HepG2 (cell line): ENCODE measurements at places on chromosomes 7 and 10. TPM values are rescaled to one million over a fixed set of nuclear protein-coding genes. Genes with fewer than 3 reads are reported as not detected.

EEPD1 gene
- 10.0 and 10.1 TPM in 2 replicates for total RNA-seq

- peak overlapping the region; percentile 31 for H3K27ac ChIP-seq
- peak; percentile 33 for DNase-seq
- H3K27me3 ChIP-seq, result no peaks in the 10 kb centered on the region
- H3K4me3 ChIP-seq, result no peak overlapping the region
Measured at GRCh38 chr7:29488203-29488970, 75.2 kb upstream of the PRR15 start.

- no peaks in the 10 kb centered on the region for H3K36me3 ChIP-seq
- H3K4me3 ChIP-seq, result no peak overlapping the region
- DNase-seq, result no peak
- no peaks in the 10 kb centered on the region for H3K4me1 ChIP-seq
Measured at GRCh38 chr10:14478604-14479003, 147.9 kb upstream of the FRMD4A start.

- H3K4me1 ChIP-seq, result no peaks in the 10 kb centered on the region
- DNase-seq, result no peak
- H3K27ac ChIP-seq, result no peak overlapping the region
- H3K27me3 ChIP-seq, result no peaks in the 10 kb centered on the region
- no peaks in the 10 kb centered on the region for H3K36me3 ChIP-seq
Measured at GRCh38 chr10:88642209-88642608, 22.0 kb upstream of the LIPF start.

NKX2-3 gene
- not detected in 2 replicates for total RNA-seq

DNA sequence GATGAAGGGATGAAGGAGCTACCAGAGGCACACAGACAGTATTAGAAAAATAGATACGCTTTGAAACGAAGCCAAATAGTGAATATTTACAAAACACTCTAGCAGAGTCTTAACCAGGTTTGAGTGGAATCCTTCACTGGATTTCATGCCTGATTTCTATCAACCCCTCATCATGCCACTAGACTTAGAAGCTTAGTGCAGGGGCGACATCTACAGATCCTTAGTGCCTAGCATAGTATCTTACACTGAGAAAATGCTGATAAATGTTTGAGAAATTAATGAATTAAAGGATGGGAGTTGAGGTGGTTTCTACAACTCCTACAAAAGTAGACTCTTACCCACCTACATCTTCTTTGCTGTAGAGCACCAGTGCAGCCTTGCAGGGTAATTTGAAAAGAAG is 54.7 kb upstream of the CCNJ start:
- no peaks in the 10 kb centered on the region for H3K4me1 ChIP-seq
- H3K36me3 ChIP-seq, result no peaks in the 10 kb centered on the region
- no peak overlapping the region for H3K27ac ChIP-seq
- no peak overlapping the region for H3K4me3 ChIP-seq
- DNase-seq, result no peak
- H3K27me3 ChIP-seq, result no peaks in the 10 kb centered on the region

ADAMTS14 gene
- total RNA-seq, result 0.04 TPM in 1 of 2 replicates, not detected in the other

GRCh38 chr7:14767716-14768425 is 134.7 kb downstream of the DGKB start:
- H3K36me3 ChIP-seq, result no peaks in the 10 kb centered on the region
- no peak for DNase-seq
- H3K4me1 ChIP-seq, result no peaks in the 10 kb centered on the region
- H3K27me3 ChIP-seq, result no peaks in the 10 kb centered on the region
- H3K27ac ChIP-seq, result no peak overlapping the region

DNA sequence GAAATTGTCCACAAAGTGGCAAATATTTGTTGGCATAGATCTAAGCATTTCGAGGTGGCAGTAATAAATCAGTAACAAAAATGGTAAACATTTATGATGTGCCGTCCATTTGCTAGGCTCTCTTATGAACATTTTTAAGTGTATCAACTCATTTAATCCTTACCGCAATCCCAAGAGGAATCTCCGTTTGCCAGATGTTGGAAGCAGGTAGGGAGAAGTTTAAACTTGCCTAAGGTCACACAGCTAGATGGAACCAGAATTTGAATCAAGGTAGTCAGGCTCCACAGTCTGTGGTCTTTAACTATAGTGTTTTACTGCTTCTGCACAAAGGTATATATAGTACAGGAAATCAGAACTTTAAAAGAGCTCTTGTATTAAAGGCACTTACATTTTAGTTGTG is 2.6 kb downstream of the MKLN1 start:
- peak overlapping the region; percentile 99 for H3K4me3 ChIP-seq
- H3K36me3 ChIP-seq, result no peaks in the 10 kb centered on the region
- H3K27me3 ChIP-seq, result no peaks in the 10 kb centered on the region
- H3K4me1 ChIP-seq, result peaks cover 47% of the 10 kb centered on the region

GRCh38 chr10:96690755-96691730 is 29.3 kb downstream of the PIK3AP1 start:
- H3K27me3 ChIP-seq, result no peaks in the 10 kb centered on the region
- no peaks in the 10 kb centered on the region for H3K36me3 ChIP-seq
- H3K27ac ChIP-seq, result no peak overlapping the region
- H3K4me1 ChIP-seq, result no peaks in the 10 kb centered on the region
- no peak overlapping the region for H3K4me3 ChIP-seq
- no peak for DNase-seq

GRCh38 chr7:133919810-133920209 is 207.3 kb upstream of the LRGUK start:
- no peaks in the 10 kb centered on the region for H3K4me1 ChIP-seq
- H3K36me3 ChIP-seq, result no peaks in the 10 kb centered on the region
- H3K27me3 ChIP-seq, result no peaks in the 10 kb centered on the region
- H3K4me3 ChIP-seq, result no peak overlapping the region

- H3K27ac ChIP-seq, result no peak overlapping the region
- DNase-seq, result peak; percentile 48
- peaks cover 6% of the 10 kb centered on the region; the same call in 1 of the 3 replicates for H3K36me3 ChIP-seq
- no peaks in the 10 kb centered on the region for H3K27me3 ChIP-seq
- H3K4me1 ChIP-seq, result no peaks in the 10 kb centered on the region
Measured at GRCh38 chr10:74213571-74214162, 62.6 kb downstream of the ADK start.

DNA sequence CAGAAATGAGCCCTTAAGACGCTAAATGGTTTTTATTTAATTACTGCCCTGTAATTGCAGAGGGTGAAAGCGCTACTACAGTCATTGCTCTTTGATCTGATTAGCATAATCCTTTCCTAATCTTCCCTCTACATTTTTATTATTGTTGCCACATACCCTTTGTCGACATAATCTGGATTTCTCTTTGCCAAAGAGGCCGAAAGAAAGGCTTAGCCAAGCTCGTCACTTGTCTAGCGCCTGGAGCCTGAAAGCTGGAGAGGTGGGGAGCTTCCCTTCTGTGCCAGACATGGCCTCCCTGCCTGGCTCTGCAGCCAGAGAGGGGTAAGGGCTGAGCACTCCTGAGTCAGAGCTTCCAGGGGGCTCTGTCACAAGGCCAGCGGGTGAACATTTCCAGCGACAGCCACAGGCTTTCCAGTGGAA is 145.9 kb downstream of the PRKAG2 start:
- no peak for DNase-seq
- H3K27ac ChIP-seq, result no peak overlapping the region
- H3K4me1 ChIP-seq, result 0 out of 2 replicates have a peak, but pooled peaks cover 9% of the 10 kb centered on the region
- 0 out of 3 replicates have a peak, but pooled peaks cover 2% of the 10 kb centered on the region for H3K27me3 ChIP-seq
- no peak overlapping the region for H3K4me3 ChIP-seq

DNA sequence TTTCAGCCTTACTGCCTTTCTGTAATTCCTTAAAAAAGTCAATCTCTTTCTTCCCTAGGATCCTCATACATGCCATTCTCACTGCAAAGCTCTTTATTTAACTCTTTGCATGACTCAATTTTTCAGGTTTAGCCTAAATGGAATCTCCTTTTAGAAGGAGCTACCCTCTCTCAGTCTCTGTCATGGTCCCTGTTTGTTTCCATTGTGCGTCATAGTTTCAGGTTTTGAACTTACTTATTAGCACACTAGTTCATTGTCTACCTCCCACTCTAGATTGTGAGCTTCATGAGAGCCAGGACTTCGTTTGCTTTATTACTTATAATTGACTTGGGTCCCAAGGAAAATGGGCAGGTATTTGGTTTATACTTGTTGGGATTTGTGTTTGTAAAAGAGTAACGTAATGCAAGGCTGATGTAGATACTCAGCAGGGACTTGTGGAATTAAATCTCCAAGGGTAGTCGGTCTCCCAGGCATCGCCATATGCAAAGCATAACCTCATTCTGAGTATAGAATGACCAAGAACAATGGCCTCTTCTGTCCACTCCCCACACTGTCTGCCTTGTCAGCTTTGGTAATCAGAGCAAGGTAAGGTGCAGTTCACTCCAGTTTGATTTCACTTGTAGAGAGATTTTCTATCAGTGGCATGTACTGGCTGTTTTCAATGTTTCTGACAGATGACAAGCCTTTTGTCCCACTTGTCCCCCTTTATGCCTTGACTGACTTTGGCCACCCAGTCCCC is 252.0 kb downstream of the SORCS3 start:
- no peaks in the 10 kb centered on the region for H3K4me1 ChIP-seq
- no peak for DNase-seq
- H3K27ac ChIP-seq, result no peak overlapping the region

DNA sequence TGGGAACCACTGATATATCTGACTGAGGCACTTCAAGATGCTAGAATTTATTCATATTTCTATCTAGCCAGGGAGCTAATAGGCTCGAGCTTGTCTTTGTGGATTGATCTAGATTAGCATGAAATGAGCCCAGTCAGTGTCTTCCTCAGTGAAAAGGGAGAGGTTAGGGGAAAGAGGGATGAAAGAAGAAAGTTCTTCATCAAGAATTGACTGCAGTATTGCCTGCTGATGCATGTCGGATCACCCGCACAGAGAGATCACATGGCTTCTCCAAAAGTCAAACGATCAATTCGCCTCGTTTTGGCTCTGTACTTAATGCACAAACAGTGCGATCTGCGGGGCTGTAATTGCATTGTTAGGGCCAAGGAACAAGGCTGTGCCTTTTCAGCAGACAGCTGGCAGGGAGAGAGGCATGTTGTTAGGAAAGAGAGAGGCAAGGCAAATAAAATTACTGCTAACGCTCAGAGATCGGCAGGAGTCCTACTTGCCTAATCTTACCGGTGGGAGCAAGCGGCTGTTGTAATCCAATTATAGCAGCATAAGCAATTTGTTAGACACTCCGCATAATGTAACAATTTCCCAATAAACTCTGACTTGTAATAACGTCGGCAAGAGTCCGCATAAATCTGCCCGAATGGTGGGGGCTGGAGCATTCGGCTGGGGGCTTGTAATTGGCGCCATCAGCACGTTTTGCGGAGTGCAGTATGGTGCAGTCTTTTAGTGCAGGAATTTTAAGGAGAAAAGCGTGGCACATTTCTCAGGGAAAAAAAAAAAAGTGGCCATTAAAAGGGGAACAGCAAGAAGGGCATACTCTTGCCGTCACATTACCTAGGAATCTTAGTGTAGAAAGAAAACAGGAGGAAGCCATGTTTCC is 102.1 kb downstream of the POLL start:
- H3K27me3 ChIP-seq, result no peaks in the 10 kb centered on the region
- no peak overlapping the region for H3K4me3 ChIP-seq
- no peak overlapping the region for H3K27ac ChIP-seq
- H3K36me3 ChIP-seq, result no peaks in the 10 kb centered on the region

- H3K4me1 ChIP-seq, result no peaks in the 10 kb centered on the region
- no peaks in the 10 kb centered on the region for H3K27me3 ChIP-seq
- no peak for DNase-seq
- no peaks in the 10 kb centered on the region for H3K36me3 ChIP-seq
Measured at GRCh38 chr10:44716470-44717015, 194.6 kb upstream of the TMEM72 start.

GRCh38 chr7:98737176-98737575 is 120.1 kb downstream of the NPTX2 start:
- no peaks in the 10 kb centered on the region for H3K36me3 ChIP-seq
- H3K27me3 ChIP-seq, result peaks cover 15% of the 10 kb centered on the region; the same call in 1 of the 3 replicates
- H3K4me1 ChIP-seq, result no peaks in the 10 kb centered on the region
- DNase-seq, result no peak
- no peak overlapping the region for H3K4me3 ChIP-seq

- H3K4me3 ChIP-seq, result no peak overlapping the region
- no peaks in the 10 kb centered on the region for H3K36me3 ChIP-seq
- H3K27me3 ChIP-seq, result no peaks in the 10 kb centered on the region
- H3K4me1 ChIP-seq, result no peaks in the 10 kb centered on the region
- DNase-seq, result no peak
- no peak overlapping the region for H3K27ac ChIP-seq
Measured at GRCh38 chr10:88289342-88289741, 293.8 kb downstream of the RNLS start.

DNA sequence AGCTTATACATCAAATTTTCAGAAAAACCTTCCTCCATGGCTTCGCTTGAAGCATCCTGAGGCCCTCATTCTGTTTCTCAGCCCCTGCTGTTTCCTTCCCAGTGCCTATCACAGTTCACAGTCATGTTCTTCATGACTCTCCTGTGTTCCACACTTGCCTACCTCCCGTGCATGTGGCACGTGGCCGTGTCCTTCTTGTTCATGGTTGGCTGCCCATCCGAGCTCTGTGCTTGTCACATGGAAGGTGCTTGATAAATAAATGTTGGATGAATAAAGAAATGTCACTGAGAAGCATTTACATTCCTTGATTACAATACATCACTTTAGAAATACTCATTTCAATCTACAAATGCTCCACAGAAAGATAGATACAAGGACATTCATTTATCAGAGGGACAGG is 23.7 kb upstream of the EGFR start:
- DNase-seq, result no peak
- no peaks in the 10 kb centered on the region for H3K27me3 ChIP-seq
- H3K36me3 ChIP-seq, result no peaks in the 10 kb centered on the region
- no peak overlapping the region for H3K27ac ChIP-seq
- H3K4me1 ChIP-seq, result peaks cover 26% of the 10 kb centered on the region

TMEM139 gene
- 7.8 and 7.9 TPM in 2 replicates for total RNA-seq
